GM19239 (cell line): ENCODE measurements at places on chromosomes 7 and 10.
A peak's percentile ranks its signal among the peaks of the same experiment; 100 is the strongest.

DNA sequence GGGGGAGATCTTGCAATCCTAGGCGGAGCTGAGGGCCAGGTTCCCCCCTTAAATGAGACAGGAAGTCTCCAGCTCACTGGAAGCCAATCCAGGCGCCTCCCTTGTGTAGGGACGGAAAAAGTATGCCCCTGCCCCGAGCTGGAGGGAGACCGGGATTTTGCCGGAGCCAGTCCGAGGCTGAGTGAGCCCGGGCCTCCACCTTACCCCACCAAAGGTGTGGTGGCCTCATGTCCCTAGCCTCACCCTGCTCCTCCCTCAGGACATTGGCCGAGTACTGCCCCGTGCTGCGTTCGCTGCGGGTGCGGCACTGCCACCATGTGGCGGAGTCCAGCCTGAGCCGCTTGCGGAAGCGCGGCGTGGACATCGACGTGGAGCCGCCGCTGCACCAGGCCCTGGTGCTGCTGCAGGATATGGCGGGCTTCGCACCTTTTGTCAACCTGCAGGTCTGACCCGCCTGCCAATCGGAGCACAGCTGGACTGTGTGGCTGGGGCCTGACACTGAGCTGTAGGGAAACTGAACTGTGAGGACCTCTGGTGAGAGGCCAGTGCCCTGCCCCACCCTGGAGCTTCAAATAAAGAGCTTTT is 2.0 kb downstream of the FBXL15 start:
- no peak for DNase-seq

DNA sequence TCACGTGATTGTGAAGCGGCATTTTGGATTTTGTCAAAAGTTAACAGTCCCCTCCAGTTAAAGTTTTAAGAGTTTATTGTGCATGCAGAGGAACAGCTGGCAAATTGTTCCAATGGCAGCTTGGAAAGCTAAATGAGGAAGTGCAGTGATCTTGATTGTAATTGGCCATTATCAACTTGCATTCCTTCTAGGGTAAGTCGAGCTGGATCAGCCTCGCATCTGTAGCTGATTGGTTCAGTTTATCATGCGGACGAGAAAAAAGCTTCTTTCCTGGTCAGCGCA is 566 bp downstream of the ZNF789 start:
- peak; percentile 44 for DNase-seq

DNA sequence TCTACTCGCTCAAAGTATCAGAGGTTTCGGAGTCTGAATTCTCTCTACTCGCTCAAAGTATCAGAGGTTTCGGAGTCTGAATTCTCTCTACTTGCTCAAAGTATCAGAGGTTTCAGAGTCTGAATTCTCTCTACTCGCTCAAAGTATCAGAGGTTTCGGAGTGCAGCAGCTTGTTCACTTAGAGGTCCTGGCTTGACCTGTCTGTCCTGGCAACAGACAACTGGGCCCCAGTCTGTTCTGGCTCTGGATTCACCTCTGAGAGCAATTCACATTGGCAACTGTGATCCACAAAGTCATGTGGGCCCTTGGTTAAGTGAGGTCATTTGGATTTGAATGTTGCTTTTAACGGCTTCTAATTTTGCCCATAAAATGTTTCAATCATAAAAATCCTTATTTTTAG is 63.9 kb upstream of the ST8SIA6 start:
- DNase-seq = no peak

GRCh38 chr10:6737080-6737641 is 157.1 kb upstream of the PRKCQ start:
- no peak for DNase-seq

DNA sequence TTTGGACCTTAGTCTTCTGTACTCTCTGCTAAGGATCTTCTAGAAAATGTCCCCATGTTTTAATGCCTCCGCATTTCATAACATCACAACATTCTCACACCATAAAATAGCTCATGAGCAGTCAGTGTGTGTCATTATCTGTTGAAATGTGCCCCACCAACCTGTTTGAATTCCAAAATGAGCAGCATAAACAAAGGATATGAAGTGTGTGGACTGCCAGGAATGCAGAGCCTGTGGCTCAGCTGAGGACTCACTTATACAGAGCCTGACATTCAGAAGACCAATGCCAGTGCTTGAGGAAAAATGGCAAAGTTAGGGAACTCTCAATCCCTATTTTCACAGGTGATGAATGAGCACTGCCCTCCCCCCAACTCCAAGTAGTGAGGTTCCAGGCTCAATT is 621.4 kb downstream of the POM121L12 start:
- no peak for DNase-seq

DNA sequence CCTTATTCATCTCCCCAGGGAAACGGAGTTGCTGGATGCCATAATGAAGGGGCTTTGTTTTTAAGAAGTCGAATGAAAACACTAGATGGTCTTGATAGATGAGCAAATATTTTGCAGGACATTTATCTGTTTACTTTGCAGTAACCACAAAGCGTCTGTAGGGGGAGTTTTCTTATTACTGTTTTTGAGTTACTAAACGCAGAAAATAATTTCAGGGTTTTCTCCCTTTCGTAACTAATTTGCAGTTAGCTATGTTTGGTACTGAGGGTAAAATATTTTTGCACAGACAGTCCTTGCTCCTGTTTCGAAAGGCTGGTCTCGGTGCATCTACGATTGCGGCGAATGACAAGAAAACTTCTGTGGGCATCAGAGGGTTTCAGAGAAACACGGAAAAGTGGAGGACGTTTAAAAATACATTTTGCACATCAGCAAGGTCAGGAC is 505.6 kb upstream of the MKI67 start:
- no peak for DNase-seq

- no peak for DNase-seq
Observed at GRCh38 chr10:58556516-58557165, 44.0 kb downstream of the BICC1 start.

GRCh38 chr7:130853503-130854279 is 119.7 kb upstream of the KLF14 start:
- no peak for DNase-seq

GRCh38 chr10:94075506-94075905 is 81.8 kb downstream of the PLCE1 start:
- no peak for DNase-seq

DNA sequence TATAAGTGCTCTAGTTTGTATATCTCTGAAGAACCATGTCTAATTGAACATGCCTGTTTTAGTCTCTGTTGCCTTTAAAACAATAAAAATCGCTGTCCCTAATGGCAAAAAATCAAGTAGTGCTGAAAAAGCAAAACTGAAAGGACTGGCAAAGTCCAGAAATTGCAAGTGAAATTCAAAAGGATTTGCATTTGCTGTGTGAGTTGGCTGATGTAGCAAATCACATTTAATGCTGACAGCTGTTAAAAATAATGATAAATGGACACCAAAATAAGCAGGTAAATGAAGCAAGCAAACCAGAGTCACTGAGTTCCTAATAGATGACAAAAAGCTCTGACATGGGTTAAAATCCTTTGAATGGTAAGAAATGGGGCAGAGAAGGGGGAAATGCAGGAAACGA is 874.1 kb downstream of the GRM8 start:
- peak; percentile 1 for DNase-seq

- DNase-seq = no peak
Observed at GRCh38 chr10:73376679-73377078, 18.0 kb upstream of the CFAP70 start.

- DNase-seq = no peak
Observed at GRCh38 chr7:87645446-87645845, 17.2 kb downstream of the RUNDC3B start.

- no peak for DNase-seq
Observed at GRCh38 chr10:14612873-14613587, 161.7 kb downstream of the FAM107B start.

DNA sequence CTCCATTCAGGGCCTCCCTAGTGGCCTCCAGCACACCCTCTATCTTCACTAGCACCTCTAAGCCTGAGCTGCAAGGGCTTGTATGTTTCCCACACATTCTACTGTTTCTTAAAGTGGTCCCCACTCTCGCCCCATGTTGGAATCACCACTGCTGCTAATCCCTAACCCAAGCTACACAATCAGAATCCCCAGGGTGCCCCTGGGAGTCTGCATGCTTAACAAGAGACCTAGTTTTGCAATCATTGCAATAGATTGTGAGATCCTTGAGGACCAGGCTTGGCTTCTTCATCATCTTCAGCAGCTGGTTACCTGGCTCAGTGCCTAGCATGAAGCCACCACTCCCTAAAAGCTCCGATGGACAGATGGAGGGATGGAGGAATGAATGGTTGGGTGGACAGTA is 113.9 kb downstream of the MYOF start:
- DNase-seq = no peak

GRCh38 chr10:102117391-102118159 is 2.6 kb downstream of the LDB1 start:
- no peak for DNase-seq

- DNase-seq = no peak
Observed at GRCh38 chr7:36171503-36171902, 18.4 kb downstream of the EEPD1 start.

DNA sequence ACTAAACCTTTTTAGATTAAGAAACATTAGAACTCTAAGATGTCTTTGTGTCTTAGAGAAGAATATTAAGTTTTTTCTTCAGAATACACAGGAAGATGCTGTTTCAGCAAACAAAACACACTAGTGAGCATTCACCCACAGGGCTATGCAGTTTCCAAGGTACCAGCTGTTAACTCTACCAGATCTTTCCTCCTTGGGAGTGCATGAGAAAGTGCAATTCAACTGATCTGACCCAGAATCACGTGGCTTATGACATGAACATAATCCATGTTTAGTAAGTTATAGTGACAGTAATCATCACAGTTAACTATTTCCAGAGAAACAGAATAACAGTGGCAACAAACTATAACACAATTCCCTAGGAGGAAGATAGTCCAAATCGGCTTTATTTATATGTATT is 270.7 kb downstream of the CACNA2D1 start:
- no peak for DNase-seq

GRCh38 chr7:157176771-157177170 is 38.0 kb downstream of the UBE3C start:
- DNase-seq = no peak

DNA sequence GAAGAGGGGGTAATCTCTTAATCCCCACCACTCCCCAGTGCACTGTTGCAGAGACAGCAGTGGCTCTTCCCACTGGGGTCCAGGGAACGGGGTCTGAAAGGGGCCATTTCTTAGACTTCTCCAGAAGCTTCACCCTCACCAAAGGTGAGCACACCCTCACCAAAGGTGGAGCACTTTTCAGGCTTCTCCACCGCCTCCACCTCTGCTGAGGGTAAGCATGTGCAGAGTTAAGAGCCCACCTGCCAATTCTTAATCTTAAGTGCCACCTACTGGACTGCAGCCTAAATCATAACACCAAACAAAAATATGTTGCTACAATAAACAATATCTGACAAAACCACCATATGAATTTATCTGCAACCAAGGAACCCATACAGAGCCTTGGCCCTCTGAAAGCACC is 27.0 kb downstream of the SNX13 start:
- DNase-seq = no peak

DNA sequence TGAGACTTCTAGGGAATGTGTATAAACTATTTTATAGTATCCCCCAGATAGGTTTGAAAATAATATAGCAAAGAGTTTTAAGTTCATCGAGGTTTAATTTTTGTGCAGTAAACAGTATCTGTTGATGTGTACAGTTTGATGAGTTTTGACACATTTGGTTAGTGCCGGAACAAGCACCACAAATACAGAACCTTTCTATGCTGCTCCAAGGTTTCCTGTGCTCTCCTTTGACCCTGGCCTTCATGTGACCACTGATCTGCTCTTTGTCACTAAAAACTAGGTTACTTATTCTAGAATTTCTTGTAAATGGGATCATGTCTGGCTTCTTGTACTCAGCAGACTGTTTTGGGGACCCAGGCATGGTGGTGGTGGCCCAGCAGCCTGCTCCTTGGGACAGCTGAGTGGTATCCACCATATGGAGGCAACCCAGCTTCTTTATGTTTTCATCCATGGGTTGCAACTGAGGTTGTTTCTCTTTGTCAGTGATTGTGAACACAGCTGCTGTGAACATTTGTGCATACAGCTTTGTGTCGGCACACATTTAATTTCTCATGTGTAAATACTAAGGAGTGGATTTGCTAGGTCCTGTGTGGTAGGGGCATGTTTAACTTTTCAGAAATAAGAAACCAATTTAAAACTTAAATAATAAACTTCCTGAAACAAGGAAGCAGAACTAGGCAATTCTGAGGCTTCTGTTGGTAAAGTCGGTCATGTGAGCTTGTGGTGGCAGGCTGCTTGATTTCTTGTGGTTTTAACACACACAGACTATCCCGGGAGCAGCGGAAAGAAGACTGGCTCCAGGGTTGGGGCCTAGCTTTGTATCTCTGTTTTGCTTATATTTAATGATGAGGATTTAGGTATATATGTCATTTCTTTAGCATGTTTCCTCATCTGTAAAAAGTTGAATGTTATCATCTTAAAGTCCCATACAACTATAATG is 219.4 kb downstream of the ABCA13 start:
- no peak for DNase-seq

DNA sequence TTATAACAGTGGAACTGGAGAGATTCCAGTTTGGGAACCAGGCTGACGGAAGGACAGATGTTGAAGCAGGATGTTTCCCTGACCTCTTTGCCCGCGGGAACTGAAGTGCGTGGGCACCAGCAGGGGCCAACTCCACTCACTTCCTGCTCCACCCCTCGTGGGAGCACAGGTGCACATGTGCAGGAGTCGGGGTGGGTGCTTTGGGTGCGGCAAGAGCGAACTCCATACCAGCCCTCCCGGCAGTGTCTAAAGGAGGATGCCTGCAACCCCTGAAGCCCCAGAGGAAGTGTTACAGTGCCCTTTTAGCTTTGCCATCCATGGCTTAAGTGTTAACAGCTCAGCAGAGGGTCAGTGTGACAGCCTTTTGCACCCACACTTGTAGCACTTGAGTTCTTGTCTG is 27.4 kb upstream of the UBE3C start:
- no peak for DNase-seq

GRCh38 chr7:107837145-107837512 is 34.1 kb upstream of the SLC26A3 start:
- no peak for DNase-seq

DNA sequence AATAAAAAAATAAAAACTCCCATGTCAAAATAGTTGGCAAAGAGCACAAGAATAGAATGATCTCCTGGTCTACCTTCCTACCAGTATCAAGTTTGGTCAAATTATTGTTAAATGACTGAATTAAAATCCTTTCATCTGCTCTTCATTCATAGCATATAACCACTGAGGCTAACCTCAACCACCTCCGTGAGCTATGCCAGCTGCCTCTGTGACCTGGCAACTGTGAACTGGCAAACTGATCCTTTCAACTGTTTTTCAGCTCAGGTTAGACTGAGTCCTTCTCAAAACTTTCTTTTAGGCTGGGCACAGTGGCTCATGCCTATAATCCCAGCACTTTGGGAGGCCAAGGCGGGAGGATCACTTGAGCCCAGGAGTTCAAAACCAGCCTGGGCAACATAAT is 36.1 kb downstream of the NUDCD3 start:
- no peak for DNase-seq

- no peak for DNase-seq
Observed at GRCh38 chr10:86055928-86056327, 310.7 kb downstream of the GRID1 start.

GRCh38 chr7:70884440-70884764 is 247.5 kb upstream of the GALNT17 start:
- DNase-seq = no peak

DNA sequence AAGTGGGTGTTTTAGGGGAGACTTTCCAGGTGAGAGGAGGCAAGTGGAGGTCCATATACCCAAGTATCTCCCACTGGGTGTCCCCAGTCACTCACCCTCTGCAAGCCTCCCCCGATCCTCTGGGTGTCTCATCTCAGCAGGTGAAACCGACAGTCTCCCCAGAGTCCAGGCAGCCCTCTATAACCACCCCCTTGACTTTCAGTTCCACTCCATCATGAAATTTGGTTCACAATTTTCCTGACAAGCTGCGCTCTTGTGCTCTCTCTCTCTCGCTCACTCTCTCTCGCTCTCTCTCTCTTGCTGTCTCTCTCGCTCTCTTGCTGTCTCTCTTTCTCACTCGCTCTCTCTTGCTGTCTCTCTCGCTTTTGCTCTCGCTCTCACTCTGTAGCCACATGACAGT is 8.1 kb upstream of the RABGEF1 start:
- no peak for DNase-seq
